Dermis microvascular lymphatic vessel endothelial cell (primary cell): ENCODE measurements at places on chromosomes 6 and 20. TPM values are rescaled to one million over a fixed set of nuclear protein-coding genes. Genes with fewer than 3 reads are reported as not detected.

NKX2-4 gene
- total RNA-seq = not detected in 2 replicates

FANCE gene
- total RNA-seq = 10.3 and 11.1 TPM in 2 replicates

ATG5 gene
- 44.9 and 49.9 TPM in 2 replicates for total RNA-seq

GRCh38 chr20:53175135-53175780, 203.1 kb downstream of the TSHZ2 start:
- DNase-seq = no peak

DNA sequence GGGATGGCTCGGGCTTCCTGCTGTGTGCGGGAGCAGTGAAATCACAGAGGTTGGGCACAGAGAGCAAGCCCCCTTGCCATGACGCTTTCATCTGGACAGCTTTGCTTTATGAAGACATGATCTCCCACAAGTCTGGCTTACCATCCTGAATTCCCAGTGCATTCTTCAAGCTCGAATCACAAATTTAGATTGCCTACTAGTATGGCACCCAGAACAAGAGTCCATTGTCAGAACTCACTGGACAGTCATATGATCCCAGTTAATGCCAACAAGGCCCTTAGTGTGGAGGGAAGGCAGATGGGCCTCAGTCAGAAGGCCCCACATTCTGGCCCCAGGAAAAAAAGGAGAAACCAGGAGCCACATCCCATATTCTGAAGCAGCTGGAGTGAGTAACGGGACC, 147.3 kb upstream of the FOXQ1 start:
- no peak for DNase-seq
